ENCODE measurements at places on chromosomes 5 and 9. TPM values are rescaled to one million over a fixed set of nuclear protein-coding genes. Genes with fewer than 3 reads are reported as not detected.

The ABCA1 gene
- total RNA-seq, result 85.7 TPM

The OBP2B gene
- not detected for total RNA-seq

The OCLN gene
- total RNA-seq, result 1.1 TPM

The PCDHA3 gene
- 0.20 TPM for total RNA-seq

The ANKRD31 gene
- total RNA-seq, result under 0.01 TPM

The DRD1 gene
- 1.2 TPM for total RNA-seq
